Thoracic aorta (tissue), 2 donors: ENCODE measurements at places on chromosomes 6 and 20.

DNA sequence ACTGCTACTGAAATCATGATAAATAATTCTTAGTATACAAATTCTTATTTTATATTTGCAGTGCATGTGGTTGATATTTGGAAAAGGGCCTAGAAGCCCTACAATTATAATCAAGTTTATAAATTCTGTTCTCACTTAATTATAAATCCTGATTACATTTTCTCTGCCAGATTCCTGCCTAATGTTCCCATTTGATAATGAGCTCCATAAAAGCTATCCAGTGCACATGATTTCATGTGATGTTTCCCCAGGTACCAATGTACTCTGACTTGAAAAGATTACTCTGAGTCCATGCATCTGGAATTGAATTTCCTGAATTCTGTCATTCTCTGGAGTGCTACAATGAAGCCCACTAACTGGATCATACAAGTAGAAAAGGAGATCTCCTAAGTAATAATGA, 292.2 kb downstream of the FRK start:
- no peaks in the 10 kb centered on the region for H3K4me1 ChIP-seq
- H3K27me3 ChIP-seq: no peaks in the 10 kb centered on the region
- no peaks in the 10 kb centered on the region for H3K36me3 ChIP-seq
- no peak overlapping the region for H3K27ac ChIP-seq
- no peak overlapping the region for H3K4me3 ChIP-seq

GRCh38 chr6:170286246-170286933, 4.5 kb downstream of the DLL1 start:
- peaks cover 18% of the 10 kb centered on the region for H3K4me1 ChIP-seq
- no peaks in the 10 kb centered on the region for H3K27me3 ChIP-seq
- H3K36me3 ChIP-seq: peaks cover 2% of the 10 kb centered on the region
- H3K4me3 ChIP-seq: no peak overlapping the region

DNA sequence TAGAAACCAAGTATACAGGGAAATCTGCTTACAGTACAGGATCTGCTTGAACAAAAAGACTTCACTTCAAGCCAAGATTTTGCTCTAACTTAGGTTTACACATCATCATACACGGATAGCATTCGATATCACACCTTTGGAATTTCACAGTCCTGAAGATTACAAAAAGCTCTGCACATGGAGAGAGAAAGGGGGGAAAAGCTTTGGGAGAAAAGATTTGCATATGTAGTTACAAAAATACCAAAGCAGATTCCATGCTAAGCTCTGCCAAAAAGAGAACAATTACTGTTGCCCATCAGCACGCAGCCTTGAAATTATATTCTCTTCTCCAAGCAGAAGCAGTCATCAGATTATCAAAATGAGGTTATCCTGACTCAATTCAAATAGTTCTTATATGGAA, 62.0 kb downstream of the HIVEP2 start:
- H3K36me3 ChIP-seq: no peaks in the 10 kb centered on the region
- H3K27ac ChIP-seq: no peak overlapping the region
- H3K27me3 ChIP-seq: no peaks in the 10 kb centered on the region
- peaks cover 15% of the 10 kb centered on the region for H3K4me1 ChIP-seq

GRCh38 chr6:5204376-5204775, 56.4 kb downstream of the LYRM4 start:
- peaks cover 40% of the 10 kb centered on the region for H3K4me1 ChIP-seq
- no peak for DNase-seq
- peak overlapping the region; percentile 66 for H3K27ac ChIP-seq

- H3K27ac ChIP-seq: peak overlapping the region; percentile 86
- no peaks in the 10 kb centered on the region for H3K36me3 ChIP-seq
- H3K4me1 ChIP-seq: peaks cover 91% of the 10 kb centered on the region
- DNase-seq: no peak
- no peak overlapping the region for H3K4me3 ChIP-seq
- no peaks in the 10 kb centered on the region for H3K27me3 ChIP-seq
Observed at GRCh38 chr20:4067600-4068261, 52.4 kb upstream of the RNF24 start.

DNA sequence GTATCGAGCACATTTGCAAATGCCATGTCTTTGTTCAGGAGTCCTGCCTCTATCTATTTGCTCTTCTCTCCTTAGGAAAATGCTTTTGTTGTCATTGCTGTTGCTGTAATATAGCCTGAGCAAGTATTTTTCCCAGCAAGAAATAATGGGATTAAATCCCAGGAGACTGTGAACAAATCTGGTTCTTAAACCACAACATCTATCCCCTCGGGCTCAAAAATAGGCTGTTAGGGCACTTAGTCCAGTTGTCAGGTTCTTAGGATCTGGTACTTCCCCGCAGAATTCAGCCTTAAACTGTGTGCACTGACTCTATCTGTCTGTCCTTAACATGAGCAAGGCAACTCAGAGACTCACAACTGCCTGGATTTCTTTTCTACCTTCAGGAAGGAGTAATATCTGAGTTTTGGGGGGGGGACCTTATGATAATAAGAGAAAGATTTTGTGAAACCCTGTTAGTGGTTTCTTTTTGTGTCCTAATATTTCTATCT, 437.5 kb downstream of the HTR1B start:
- no peaks in the 10 kb centered on the region for H3K27me3 ChIP-seq
- H3K4me1 ChIP-seq: no peaks in the 10 kb centered on the region
- no peak overlapping the region for H3K4me3 ChIP-seq
- no peak overlapping the region for H3K27ac ChIP-seq
- H3K36me3 ChIP-seq: no peaks in the 10 kb centered on the region

- DNase-seq: no peak
- no peaks in the 10 kb centered on the region for H3K36me3 ChIP-seq
- peaks cover 1% of the 10 kb centered on the region for H3K4me1 ChIP-seq
- H3K4me3 ChIP-seq: no peak overlapping the region
- H3K27ac ChIP-seq: no peak overlapping the region
Observed at GRCh38 chr20:6709910-6710595, 57.4 kb upstream of the BMP2 start.
